ENCODE measurements at places on chromosomes 16 and 17. TPM values are rescaled to one million over a fixed set of nuclear protein-coding genes. Genes with fewer than 3 reads are reported as not detected.

DNA sequence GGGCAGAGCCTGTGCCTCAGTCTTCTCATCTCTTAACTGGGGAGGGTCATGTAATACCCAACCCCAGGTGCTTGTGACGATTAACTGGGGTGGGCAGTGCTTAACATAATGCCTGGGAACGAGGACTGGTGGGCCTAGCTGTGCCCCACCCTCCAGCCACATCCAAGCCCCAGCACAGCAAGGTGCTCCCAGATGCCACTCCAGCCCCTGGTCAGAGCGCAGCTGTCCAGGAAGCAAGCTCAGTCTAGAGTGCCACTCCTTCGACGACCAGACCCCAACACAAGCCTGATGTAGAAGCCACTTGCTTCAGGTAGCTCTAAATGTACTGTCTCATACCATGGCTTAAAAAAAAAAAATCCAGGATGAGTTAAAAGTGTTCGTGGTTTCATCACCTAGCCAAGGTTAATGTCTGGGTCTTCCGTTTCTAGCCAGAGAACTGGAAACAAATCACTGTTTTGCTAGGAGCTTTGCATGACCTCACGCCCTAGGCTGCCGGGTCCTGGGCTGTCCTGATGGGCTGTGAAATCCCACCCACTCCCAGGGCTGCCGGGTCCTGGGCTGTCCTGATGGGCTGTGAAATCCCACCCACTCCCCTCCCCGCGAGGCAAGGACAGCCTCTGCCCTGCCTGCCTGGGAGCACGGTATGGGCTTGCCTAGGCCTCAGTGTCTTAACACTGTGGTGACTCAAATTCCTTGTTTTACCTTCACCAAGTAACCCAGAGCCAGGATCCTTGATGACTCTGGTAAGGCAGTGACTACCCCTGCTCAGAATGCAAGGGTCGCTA is 7.7 kb downstream of the MIEF2 start:
- DNase-seq = no peak

- DNase-seq = no peak
Measured at GRCh38 chr16:62974424-62974823, 938.2 kb upstream of the CDH8 start.

DNA sequence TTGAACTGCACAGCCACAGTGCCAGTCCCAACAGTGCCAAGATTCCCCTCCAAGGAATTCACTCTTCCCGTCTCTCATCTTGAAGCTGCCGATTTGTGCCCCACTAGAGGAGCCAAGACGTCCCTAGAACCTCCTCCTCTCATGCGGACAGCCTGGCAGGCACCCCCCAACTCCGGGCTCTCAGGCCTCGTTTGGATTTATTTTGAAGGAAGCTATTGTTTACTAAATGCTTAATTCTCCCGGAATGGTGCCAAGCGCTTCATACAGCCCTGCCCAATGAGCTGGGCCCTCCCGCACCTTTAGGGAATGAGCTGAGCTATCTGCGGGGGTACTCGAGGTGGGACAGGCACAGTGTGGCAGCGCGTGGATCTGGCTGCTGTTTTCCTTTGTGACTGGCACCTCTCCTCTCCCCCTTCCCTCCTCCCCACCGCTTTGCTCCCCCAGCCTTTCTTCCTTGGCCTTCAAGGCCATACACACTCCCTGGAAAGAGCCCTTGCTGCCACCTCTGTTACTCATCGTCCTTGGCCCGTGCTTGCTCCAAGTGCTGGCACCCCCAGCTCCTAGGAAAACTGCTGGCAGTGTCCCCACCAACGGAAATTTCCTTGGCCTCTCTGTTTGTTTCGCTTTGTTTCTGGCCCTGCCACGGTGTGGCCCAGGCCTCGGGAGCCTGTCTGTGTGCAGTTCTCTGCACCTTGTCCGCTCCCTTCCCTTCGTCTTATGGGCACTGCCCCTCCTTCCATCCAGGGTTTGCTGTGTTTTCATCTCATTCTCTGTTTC is 49.9 kb upstream of the CDR2 start:
- DNase-seq = no peak

The DBNDD1 gene
- 0.85 TPM for total RNA-seq
